Psoas muscle (tissue), 8 donors: ENCODE measurements at places on chromosomes 5 and 9. TPM values are rescaled to one million over a fixed set of nuclear protein-coding genes. Genes with fewer than 3 reads are reported as not detected.

The TAF11L5 gene
- total RNA-seq: not detected

The CSF1R gene
- 4.2 TPM for total RNA-seq

GRCh38 chr9:91247278-91247677, 114.4 kb downstream of the AUH start:
- H3K27me3 ChIP-seq: no peaks in the 10 kb centered on the region
- no peak overlapping the region for H3K27ac ChIP-seq
- no peak overlapping the region for H3K4me3 ChIP-seq
- H3K36me3 ChIP-seq: no peaks in the 10 kb centered on the region
- no peak for DNase-seq

DNA sequence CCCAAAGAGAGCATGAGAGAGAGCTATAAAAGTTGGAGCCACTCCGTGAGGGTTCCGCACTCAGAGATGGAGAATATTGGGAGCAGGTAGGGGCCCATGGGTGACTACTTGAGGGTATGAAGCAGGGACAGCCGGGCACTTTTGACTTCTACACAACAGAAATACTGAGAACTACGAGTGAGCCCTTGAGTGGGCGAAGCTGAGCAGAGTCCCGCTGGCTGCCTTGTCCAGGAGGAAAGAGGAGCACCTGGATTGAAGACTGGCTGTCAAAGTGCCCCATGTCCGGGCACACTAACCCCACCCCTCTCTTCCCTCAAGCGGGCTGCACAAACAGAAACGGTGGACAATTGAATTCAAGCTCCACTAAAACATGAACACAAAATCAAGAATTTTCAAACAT, 33.6 kb downstream of the FYB1 start:
- no peak overlapping the region for H3K27ac ChIP-seq
- no peaks in the 10 kb centered on the region for H3K27me3 ChIP-seq
- no peaks in the 10 kb centered on the region for H3K4me1 ChIP-seq
- no peak overlapping the region for H3K4me3 ChIP-seq
- H3K36me3 ChIP-seq: no peaks in the 10 kb centered on the region

DNA sequence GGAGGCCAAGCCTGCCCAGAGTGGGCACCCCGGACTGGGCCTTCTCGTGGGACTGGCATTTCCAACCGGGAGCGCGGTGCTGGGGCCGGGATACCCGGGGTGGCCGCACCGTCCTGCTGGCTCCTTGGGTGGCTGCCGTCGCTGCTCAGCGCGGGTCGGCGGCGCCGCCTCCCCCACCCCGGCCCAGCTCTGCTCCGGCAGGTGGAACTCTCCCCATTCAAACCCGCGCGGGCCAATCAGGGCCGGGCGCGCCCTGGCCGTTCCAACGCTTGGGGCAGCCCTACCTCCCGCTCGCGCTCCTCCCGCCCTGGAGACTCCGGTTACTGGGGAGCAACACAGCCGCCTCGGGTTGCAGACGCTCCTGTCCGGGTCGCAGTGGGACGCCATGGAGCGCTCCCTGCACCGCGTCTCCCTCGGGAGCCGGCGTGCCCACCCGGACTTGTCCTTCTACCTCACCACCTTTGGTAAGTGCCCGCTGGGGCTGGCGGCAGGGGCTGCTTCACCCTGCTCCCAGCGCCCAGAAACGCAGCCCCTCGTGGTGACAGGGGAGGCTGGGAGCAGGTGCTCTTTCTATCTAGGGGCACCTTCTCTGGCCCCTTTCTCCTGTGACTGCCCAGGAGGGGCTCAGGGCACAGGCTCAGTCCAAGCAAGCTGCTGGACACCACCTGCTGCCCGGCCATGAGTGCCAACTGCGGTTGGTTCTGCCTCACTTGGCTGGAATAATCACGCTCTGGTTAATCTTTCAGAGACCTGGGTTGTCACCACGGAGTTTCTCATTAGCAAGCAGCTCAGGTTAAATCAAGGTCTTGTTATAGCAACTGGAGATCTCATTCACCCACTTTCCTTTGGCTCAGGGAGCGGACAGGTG, at the start of gene RGS3:
Gene RGS3 (plus strand): TSS at position 310 of the 868 bp plus-strand sequence. CDS start 76 bp downstream, at position 386.
- peak; percentile 77 for DNase-seq
- no peaks in the 10 kb centered on the region for H3K27me3 ChIP-seq
- H3K36me3 ChIP-seq: no peaks in the 10 kb centered on the region
- peak within 1 kb of the TSS; percentile 81 for H3K27ac ChIP-seq
- peak within 1 kb of the TSS; percentile 64 for H3K4me3 ChIP-seq

The PCDHGA7 gene
- total RNA-seq: 0.99 TPM

- H3K27me3 ChIP-seq: no peaks in the 10 kb centered on the region
- H3K4me3 ChIP-seq: no peak overlapping the region
- no peaks in the 10 kb centered on the region for H3K36me3 ChIP-seq
- DNase-seq: no peak
Observed at GRCh38 chr5:40601198-40601868, 78.4 kb upstream of the PTGER4 start.

DNA sequence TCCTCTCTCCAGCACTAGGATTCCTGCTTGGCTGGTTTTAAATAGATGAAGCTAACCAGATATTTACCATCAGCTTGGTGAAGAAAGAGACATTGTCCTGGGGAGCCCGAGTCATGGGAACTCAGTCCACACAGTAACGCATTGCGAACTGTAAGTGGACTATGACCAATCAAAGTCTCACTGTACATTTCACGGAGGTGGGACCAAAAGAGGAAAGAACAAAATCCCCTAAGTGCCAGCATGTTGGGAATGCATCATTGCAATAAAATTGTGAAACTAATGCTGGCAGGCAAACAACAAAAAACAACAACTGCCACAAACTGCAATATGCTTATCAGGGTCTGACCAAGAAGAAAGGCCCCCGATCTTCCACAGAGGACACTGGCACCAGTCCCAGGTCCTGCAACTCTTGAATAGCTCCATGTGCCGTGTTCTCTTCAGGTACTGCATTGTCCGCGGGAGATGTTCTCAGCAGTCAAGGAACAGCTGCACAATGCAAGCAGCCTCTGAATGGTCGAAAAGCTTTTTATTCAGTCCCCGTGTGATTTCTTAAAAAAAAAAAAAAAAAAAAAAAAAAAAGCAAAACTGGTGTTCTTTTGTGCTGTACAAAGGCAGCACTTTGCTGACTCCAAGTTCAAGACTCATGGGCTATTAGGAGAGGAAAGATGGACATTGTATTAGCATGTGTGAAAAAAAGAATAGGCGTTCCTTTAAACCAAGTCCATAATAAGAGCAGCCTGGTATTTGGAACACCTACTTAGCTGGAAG, 38.1 kb downstream of the SEMA6A start:
- no peak overlapping the region for H3K4me3 ChIP-seq
- H3K27me3 ChIP-seq: no peaks in the 10 kb centered on the region
- DNase-seq: no peak
- H3K36me3 ChIP-seq: no peaks in the 10 kb centered on the region

GRCh38 chr5:79982136-79982535, 8.9 kb downstream of the MTX3 start:
- H3K4me1 ChIP-seq: no peaks in the 10 kb centered on the region
- H3K27me3 ChIP-seq: no peaks in the 10 kb centered on the region

GRCh38 chr5:56339732-56340131, 106.6 kb upstream of the ANKRD55 start:
- no peaks in the 10 kb centered on the region for H3K4me1 ChIP-seq
- no peaks in the 10 kb centered on the region for H3K27me3 ChIP-seq
- no peak overlapping the region for H3K27ac ChIP-seq
- no peaks in the 10 kb centered on the region for H3K36me3 ChIP-seq

DNA sequence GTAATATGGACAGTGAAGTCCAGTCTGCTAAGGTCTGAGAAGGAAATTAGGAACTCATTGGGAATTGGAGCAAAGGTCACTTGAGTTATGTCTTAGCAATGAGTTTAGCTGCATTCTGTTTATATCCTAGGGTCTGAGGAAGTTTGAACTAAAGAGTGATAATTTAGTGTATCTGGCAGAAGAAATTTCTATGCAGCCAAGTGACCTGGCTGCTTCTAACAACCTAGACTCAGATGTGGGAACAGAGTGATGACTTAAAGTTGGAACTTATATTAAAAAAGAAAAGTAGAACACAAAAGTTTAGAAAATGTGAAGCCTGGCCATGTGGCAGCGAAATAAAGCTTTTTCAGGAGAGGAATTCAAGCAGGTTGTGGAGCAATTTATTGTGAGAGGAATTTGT, 106.2 kb downstream of the PRDM9 start:
- no peaks in the 10 kb centered on the region for H3K4me1 ChIP-seq
- H3K4me3 ChIP-seq: no peak overlapping the region
- DNase-seq: no peak
- no peak overlapping the region for H3K27ac ChIP-seq

DNA sequence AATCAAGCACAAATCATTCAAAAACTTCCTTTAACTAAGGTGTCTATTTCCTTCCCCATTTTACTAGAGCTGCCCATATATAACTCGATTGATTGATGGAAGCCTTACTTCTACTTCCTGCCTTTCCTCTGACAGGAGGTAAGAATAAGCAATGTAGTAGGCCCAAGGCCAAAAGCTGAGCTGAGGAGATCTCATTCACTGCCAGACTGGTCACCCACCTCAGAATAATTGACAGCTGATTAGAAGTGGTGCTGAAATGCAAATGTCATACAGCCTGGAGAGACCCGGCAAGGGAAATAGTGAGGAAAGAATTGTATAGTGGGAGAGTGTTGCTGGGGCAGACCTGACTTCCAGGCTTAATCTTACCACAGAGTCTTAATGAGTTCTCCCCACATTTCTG, 239.9 kb downstream of the SAXO1 start:
- H3K27ac ChIP-seq: no peak overlapping the region
- DNase-seq: no peak
- no peaks in the 10 kb centered on the region for H3K27me3 ChIP-seq
- H3K4me3 ChIP-seq: no peak overlapping the region

- H3K27ac ChIP-seq: no peak overlapping the region
- H3K4me1 ChIP-seq: no peaks in the 10 kb centered on the region
- H3K27me3 ChIP-seq: no peaks in the 10 kb centered on the region
- no peak overlapping the region for H3K4me3 ChIP-seq
- H3K36me3 ChIP-seq: no peaks in the 10 kb centered on the region
- no peak for DNase-seq
Observed at GRCh38 chr5:98986587-98986986, 57.8 kb upstream of the CHD1 start.

GRCh38 chr5:161676103-161676502, 9.4 kb upstream of the GABRA6 start:
- no peaks in the 10 kb centered on the region for H3K36me3 ChIP-seq
- no peak overlapping the region for H3K27ac ChIP-seq
- H3K27me3 ChIP-seq: no peaks in the 10 kb centered on the region

GRCh38 chr9:79390077-79390698, 181.6 kb upstream of the TLE4 start:
- DNase-seq: no peak
- H3K4me1 ChIP-seq: no peaks in the 10 kb centered on the region
- no peaks in the 10 kb centered on the region for H3K36me3 ChIP-seq
- no peaks in the 10 kb centered on the region for H3K27me3 ChIP-seq

GRCh38 chr9:113538131-113538530, 74.6 kb downstream of the RGS3 start:
- H3K27ac ChIP-seq: no peak overlapping the region
- H3K27me3 ChIP-seq: no peaks in the 10 kb centered on the region
- no peak overlapping the region for H3K4me3 ChIP-seq

DNA sequence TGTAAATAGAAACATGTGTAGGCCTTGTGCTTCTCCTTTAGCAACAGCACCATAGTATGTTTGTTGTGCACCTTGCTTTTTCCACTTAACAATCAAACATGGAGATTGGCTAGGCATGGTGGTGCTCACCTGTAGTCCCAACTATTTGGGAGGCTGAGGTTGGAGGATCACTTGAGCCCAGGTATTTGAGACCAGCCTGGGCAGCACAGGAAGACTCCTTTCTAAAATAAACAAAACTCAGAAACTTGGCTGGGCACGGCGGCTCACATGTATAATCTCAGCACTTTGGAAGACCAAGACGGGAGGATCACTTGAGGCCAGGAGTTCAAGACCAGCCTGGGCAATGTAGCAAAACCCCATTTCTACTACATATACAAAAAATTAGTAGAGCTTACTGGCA, 948 bp upstream of the FAXDC2 start:
- no peak overlapping the region for H3K4me3 ChIP-seq
- DNase-seq: no peak
- peak overlapping the region; percentile 64 for H3K27ac ChIP-seq

GRCh38 chr5:140108093-140109017, 5.6 kb upstream of the PURA start:
- H3K4me3 ChIP-seq: peak overlapping the region; percentile 84
- peak; percentile 21 for DNase-seq
- no peaks in the 10 kb centered on the region for H3K36me3 ChIP-seq
- peak overlapping the region; percentile 99 for H3K27ac ChIP-seq
- peaks cover 49% of the 10 kb centered on the region for H3K4me1 ChIP-seq

The MELK gene
- not detected for total RNA-seq

- H3K27ac ChIP-seq: no peak overlapping the region
- no peaks in the 10 kb centered on the region for H3K27me3 ChIP-seq
- no peaks in the 10 kb centered on the region for H3K4me1 ChIP-seq
- peaks cover 2% of the 10 kb centered on the region for H3K36me3 ChIP-seq
- H3K4me3 ChIP-seq: no peak overlapping the region
Observed at GRCh38 chr9:127498298-127498697, 47.0 kb downstream of the LRSAM1 start.

The DOCK8 gene
- 2.8 TPM for total RNA-seq

The ZNF658 gene
- total RNA-seq: 3.8 TPM

The DCTN4 gene
- total RNA-seq: 75.8 TPM

GRCh38 chr9:129666575-129666974, 1.1 kb downstream of the PRRX2 start:
- H3K4me1 ChIP-seq: no peaks in the 10 kb centered on the region
- H3K27ac ChIP-seq: no peak overlapping the region
- no peaks in the 10 kb centered on the region for H3K36me3 ChIP-seq
- peaks cover 63% of the 10 kb centered on the region for H3K27me3 ChIP-seq
- no peak for DNase-seq

DNA sequence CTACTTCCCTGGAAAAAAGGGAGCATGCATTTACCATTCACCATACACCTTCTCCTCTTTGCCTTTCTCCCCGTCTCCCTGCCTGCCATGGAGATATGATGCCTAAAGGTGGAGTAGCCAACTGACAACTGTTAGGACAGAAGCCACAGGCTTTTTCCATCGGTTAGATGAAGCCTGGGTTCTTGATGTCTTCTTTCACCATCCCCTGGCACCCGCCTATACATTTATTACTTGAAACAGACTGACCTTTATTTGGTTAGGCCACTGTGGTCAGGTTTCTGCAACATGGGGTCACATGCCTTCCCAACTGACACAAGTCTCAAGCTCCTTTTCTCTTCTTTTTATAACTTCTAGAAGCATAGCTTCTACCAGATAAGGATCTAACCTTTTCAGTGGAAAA, 7.1 kb downstream of the LCP2 start:
- no peak for DNase-seq
- no peaks in the 10 kb centered on the region for H3K4me1 ChIP-seq
- peaks cover 3% of the 10 kb centered on the region for H3K27me3 ChIP-seq
- no peaks in the 10 kb centered on the region for H3K36me3 ChIP-seq
- H3K4me3 ChIP-seq: no peak overlapping the region

- H3K27ac ChIP-seq: no peak overlapping the region
- no peaks in the 10 kb centered on the region for H3K4me1 ChIP-seq
- no peaks in the 10 kb centered on the region for H3K27me3 ChIP-seq
- no peak overlapping the region for H3K4me3 ChIP-seq
- no peak for DNase-seq
Observed at GRCh38 chr5:145908206-145908960, 28.0 kb upstream of the SH3RF2 start.

The ST8SIA4 gene
- total RNA-seq: 1.6 TPM

The ROR2 gene
- 0.11 TPM for total RNA-seq

The FOXD4L3 gene
- total RNA-seq: not detected

The CDHR2 gene
- total RNA-seq: 0.30 TPM

- DNase-seq: no peak
- no peaks in the 10 kb centered on the region for H3K27me3 ChIP-seq
- H3K36me3 ChIP-seq: no peaks in the 10 kb centered on the region
- peak overlapping the region; percentile 71 for H3K27ac ChIP-seq
Observed at GRCh38 chr5:111513131-111513520, 791 bp upstream of the STARD4 start.
